ENCODE measurements at places on chromosomes 16 and 17. TPM values are rescaled to one million over a fixed set of nuclear protein-coding genes. Genes with fewer than 3 reads are reported as not detected.

HSD17B1 gene
- total RNA-seq: 0.26 TPM

TBC1D3I gene
- total RNA-seq: 0.23 TPM

GDPD3 gene
- total RNA-seq: 0.83 TPM

DNA sequence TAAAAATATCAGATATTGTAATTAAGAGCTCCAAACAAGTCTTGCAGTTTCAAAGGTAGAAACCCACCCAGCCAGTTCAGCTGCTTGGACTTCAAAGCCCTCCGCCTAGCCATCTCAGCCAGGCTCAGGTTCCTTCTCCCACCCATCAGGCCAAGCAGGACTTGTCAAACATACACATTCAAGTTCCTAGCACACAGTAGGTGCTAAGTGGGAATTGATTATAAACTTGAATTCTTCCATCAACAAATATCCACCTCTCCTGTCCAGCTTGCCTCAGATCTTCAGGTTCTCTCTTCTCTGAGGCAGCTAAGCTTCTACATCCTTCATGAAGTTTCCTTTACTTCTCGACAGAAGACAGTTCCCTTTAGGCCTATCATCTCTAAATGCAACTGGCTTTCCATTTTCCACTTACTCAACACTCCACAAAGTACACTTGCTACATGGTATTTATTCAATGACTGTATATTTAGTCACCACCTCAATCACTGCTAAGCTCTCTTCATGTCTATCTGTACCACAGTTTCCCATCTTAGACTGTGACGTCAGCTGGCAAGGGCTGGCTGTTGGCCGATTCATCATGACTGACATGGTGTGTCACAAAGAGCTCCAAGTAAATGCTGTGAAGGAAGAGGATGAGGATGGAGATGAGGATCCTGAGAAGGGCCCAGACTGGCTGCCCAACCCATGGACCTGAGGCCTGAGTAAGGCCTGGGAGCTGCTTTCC is 13.3 kb upstream of the COG7 start:
- DNase-seq: peak; percentile 96

GRCh38 chr17:51533219-51533618 is 272.9 kb downstream of the UTP18 start:
- DNase-seq: no peak

GRCh38 chr17:38326996-38327792 is 16.6 kb downstream of the GPR179 start:
- no peak for DNase-seq

GRCh38 chr17:50034498-50035364 is 21.2 kb upstream of the ITGA3 start:
- DNase-seq: no peak

- DNase-seq: no peak
Observed at GRCh38 chr17:82237746-82238471, 9.1 kb downstream of the SLC16A3 start.

GRCh38 chr16:71537643-71538042 is 11.4 kb downstream of the CHST4 start:
- peak; percentile 28 for DNase-seq

- peak; percentile 26 for DNase-seq
Observed at GRCh38 chr16:54194334-54194743, 92.2 kb downstream of the IRX3 start.

- no peak for DNase-seq
Observed at GRCh38 chr17:7336240-7337175, at the start of gene ACAP1. TSS of gene ACAP1 (plus strand) at chr17:7336529. CDS start at chr17:7336735, 206 bp downstream.

GRCh38 chr17:10117581-10118001 is 80.8 kb downstream of the GAS7 start:
- DNase-seq: no peak

DNA sequence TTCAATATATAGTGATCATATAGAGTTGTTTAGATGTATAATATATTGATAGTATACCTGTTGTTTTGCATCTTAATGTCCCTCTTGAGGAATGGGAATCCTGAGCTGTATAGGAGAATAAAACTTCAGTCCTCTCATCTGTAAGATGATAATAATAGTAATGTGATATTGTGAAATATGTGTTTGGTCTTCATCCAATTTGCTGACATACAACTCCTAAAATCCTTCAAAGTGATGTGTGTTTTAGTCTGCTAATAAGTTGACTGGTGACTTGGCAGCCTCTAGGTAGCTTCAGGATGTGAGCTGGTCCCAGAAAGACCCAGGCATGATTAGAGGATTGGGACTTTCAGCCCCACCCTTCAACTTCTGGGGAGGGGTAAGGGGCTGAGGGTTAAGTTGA is 22.8 kb upstream of the NFAT5 start:
- DNase-seq: no peak

GRCh38 chr17:56144223-56144622 is 9.1 kb upstream of the ANKFN1 start:
- no peak for DNase-seq

DNA sequence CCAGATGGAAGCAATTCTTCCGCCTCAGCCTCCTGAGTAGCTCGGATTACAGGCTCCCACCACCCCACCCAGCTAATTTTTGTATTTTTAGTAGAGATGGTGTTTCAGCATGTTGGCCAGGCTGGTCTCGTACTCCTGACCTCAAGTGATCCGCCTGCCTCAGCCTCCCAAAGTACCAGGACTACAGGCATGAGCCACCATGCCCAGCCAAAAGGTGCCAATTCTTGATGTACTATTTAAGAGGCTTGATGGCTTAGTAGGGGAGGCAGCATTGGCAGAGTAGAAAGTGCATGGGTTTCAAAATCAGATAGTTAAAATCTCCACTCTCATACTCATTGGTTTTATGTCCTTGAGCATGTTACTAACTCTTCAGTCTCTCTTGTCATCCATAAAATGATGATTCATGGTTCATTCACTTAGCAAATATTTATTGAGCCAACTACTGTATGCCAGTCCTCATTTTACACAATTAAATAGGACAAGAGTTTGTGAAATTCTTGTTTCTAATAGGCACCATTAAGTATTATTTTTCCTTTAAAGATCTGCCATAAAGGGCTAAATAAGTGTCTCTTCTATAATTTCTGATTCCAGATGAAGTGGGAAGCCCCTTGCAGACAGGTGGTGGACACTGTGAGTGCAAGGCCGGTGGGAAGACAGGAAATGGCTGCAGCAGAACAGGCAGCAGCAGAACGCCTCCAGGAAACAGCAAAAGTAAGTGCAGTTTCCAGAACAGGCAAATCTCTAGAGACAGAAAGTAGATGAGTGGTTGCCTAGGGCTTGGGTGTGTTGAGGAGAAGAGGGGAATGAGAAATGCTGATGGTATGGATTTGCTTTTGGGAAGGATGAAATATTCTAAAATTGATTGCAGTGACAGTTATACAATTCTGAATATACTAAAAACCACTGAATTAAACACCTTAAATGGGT is 8.2 kb upstream of the RPL27 start:
- DNase-seq: peak; percentile 55

GRCh38 chr16:80377096-80377956 is 163.5 kb upstream of the DYNLRB2 start:
- no peak for DNase-seq
